ENCODE measurements at places on chromosomes 6 and 20. TPM values are rescaled to one million over a fixed set of nuclear protein-coding genes. Genes with fewer than 3 reads are reported as not detected.
A peak's percentile ranks its signal among the peaks of the same experiment; 100 is the strongest.

The TMC2 gene
- not detected for total RNA-seq

The GMPR gene
- 50.2 TPM for total RNA-seq

The MAK gene
- 0.21 TPM for total RNA-seq

The ZMYND8 gene
- total RNA-seq = 17.3 TPM

The PTGIS gene
- total RNA-seq = 27.7 TPM

The BPIFB2 gene
- total RNA-seq = 54.9 TPM

The CCM2L gene
- 9.7 TPM for total RNA-seq

The MEI4 gene
- 0.31 TPM for total RNA-seq

The TINAG gene
- total RNA-seq = not detected

The AURKA gene
- total RNA-seq = 8.8 TPM

DNA sequence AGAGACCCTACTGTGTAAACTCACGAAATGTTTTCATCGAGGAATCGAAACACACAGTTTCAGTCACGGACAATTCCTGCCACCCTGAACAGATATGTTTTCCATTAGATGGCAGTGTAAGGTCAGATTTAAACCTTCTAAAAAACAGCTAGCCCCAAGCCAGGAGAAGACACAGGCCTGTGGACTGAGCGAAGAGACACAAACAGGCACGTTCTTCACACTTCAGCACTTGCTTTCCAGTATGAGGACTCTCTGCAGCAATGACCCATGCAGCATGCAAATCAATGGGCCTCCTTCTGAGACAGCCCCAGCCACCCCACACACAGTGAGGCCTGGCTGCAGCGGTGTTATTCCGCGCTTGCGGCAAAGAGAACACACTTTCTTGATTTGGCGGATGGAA lies 31.9 kb downstream of the HUS1B start:
- peak; percentile 84 for DNase-seq

GRCh38 chr6:39327507-39327906 lies 5.0 kb upstream of the KCNK16 start:
- DNase-seq = no peak

GRCh38 chr20:55415567-55416142 lies 589.7 kb downstream of the CBLN4 start:
- peak; percentile 40 for DNase-seq

- no peak for DNase-seq
These were observed 1006.2 kb upstream of the CITED2 start for GRCh38 chr6:140380427-140381218.

GRCh38 chr20:4794846-4795245 lies 73.1 kb downstream of the PRND start:
- no peak for DNase-seq

DNA sequence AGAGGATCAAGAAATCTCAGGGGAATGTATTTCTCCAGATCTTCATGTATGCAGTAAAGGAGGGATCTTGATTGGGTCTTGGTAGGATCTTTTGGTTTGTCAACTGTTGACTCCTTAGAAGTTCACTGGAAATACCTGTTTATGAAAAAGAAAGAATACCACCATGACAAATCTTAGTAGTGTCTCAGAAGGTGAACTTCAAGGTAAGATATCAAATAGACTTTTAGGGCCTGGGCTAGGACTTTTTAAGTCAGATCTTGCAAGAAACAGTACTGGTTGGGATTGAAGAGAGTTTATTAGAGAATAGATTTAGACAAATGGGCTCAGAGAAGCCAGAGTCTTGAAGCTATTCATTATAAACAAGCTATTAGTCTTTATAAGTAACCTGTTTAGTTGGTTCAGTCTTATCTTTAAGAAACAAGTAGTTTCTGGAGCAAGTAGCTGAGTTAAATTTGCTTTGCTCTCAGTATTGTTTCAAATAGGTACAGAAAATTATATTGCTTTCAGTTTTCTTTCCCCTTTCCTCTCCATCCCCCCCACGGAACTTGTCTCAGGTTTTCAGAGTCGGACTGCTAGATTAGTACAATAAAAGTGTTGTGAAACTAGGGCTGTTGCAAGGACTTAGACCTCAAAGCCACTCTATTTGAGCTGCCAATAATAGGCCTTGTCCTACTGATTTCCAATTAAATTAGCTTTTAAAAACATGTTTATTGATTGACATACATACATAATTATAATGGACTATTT lies 529.1 kb upstream of the CITED2 start:
- no peak for DNase-seq

DNA sequence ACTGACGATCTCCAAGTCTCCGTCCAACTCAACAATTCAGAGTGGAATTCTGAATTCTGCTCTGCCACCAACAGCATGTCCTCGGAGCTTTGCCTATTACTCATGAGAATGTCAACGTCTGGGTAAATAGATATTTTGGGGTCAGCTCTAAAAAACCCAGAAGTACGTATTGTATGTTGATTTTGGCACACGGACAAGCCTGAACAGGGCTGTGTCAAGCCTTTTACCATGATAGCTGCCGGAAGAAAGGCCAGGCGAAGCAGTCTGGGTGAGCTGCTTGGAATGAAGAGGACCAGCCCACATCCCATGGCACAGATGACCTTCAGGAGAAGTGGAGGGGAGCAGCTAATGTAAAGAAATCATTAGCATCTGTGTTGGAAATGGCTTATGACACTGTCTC lies 88.0 kb upstream of the JAG1 start:
- DNase-seq = no peak

DNA sequence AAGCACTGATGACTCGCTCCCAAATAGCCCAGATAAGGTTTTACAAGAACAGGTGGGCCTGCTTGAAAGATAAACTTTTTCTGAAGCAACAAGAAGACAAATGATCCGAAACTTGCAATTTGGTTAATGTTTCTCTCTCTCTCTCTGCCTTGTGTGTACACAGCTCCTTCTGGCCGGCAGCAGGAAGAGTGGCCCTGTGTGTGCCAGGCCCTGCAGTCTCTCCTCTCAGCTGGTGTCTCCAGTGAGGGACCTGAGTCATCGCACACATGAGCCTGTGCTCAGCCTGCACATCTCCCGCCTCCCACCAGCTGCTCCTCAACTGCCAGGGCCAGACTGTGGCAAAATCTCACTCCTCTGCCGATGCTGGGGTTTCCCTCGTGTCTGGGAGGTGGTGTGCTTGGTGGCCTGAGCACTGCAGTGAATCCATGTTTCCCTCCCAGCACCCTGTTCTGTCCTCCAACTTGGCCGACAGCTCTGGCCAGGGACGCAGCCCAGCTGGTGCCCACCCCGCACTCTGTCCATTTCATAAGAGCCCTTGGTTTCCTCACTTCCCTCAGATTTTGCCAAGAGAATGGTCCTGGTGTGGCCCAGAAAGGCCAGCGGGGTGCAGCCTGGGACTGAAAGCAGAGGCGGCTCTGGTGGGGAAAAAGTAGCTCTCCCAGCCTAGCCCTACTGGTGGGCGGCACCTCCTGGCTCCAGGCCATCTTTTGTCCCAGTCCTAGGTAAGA lies 49.4 kb downstream of the ERMARD start:
- peak; percentile 75 for DNase-seq

GRCh38 chr20:61449916-61450315 lies 197.9 kb downstream of the CDH4 start:
- DNase-seq = no peak

- peak; percentile 6 for DNase-seq
These were observed 61.0 kb upstream of the NKAIN2 start for GRCh38 chr6:123742626-123743025.

DNA sequence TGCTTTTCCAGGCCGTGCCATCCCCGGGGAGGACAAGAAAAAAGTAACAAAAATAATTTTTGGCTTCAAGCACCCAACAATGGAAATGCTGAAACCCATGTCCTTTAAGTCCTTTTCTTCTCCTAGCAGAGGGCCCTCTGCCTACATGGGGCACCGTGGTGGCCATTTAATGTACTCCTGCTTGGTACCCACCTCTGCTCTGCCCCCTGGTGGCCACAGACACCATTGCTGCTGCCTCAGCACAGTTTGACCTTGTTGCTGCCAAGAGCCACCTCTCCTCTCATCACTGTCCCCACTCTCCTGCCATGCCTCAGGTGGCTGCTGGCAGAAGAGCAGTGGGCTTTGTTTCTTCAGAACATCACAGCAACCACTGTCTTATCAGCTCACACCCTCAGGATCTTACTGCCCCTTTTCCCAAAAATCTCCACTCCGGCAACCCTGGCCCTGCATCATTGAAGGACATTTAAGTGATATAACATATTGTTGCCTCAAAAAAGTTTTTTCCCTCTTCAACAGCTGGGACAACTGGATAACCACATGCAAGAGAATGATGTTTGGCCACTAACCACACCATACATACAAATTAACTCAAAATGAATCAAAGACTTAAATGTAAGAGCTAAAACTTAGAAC lies 12.9 kb upstream of the ARMC2 start:
- peak; percentile 88 for DNase-seq

- DNase-seq = no peak
These were observed 67.9 kb upstream of the ASF1A start for GRCh38 chr6:118826096-118826495.

DNA sequence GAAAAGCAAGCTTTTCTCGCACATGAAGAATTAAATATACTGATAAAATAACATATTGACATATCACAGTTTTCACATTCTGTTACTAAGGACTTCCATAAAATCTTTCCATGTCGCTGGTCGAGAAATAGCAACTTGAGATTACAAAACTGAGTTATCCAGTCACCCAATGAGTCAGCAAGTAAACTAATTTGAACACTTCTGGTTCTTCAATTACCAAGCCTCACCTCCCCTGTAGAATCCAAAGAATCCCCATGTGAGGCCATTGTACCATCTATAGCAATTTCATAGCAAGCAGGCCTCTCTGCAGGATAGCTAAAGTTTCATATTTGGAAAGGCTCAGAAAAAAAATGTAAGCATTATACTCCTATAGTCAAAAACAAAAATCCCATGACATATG lies 87.3 kb downstream of the PKHD1 start:
- no peak for DNase-seq

DNA sequence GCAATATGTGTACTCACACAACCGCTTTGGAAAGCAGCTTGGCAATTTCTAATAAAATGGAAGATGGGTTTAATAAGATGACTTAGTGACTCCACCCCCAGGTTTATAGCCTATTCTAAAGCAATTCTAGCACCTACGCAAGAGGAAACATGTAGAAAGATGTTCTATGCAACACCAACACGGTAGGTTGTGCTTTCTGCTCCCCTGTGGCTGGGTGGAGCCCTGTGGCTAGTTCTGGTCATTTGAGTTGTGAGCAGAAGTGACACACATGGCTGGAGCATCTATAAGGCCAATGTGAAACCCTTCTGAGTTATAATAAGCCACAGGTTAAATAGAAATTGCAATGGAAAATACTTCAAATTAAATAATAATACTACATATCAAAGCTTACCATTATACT lies 310.7 kb downstream of the CD83 start:
- no peak for DNase-seq

DNA sequence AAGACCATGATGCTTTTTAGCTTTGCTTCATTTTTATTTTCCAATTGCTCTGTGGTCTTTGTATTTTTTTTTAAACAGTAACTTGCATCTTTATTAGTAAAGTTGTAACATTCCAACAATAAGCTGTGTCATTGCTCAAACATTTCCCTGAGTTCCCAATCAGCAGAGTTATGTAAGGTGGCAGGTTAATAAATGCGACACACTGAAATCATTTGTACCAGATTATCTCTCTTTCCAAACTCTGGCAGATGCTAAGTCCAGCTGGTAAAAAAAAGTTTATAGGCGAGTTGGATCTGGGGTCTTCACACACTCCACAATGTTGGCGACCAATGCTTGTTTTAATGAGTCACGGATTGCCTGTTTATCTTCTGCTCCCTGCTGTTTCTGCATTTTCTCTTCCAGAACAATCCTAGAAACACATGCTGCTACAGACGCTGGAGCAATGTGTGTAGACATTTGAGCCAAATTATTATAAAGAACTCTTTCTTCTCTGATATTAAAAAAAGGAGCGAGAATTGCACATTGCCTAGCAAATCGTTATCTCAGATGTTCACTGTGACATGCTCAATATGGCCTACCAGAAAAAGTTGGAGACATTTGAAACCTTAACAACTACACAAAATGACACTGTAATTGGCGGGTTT lies 113.6 kb upstream of the IFNGR1 start:
- peak; percentile 63 for DNase-seq

- DNase-seq = no peak
These were observed 41.2 kb downstream of the RPP21 start for GRCh38 chr6:30386166-30386565.

- peak; percentile 95 for DNase-seq
These were observed 118.3 kb upstream of the SIRPA start for GRCh38 chr20:1776681-1777475.

DNA sequence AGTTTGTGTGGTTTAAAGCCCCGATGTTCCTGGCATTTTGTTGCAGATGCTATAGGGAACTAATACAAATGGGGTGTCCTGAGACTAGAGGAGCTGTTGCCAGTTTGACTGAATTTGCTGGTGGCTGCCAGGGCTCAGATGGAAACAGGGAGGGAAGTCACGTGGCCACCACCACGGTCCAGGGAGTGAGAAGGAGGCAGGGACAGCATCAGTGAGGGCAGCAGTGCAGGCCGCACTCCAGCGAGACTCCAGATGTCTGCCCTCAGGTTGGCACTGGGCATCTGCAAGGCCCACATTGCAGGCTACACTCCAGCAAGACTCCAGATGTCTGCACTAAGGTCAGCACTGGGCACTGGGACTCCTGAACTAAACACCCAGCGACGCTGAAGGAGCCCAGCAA lies 86.2 kb downstream of the RAMACL start:
- DNase-seq = no peak

DNA sequence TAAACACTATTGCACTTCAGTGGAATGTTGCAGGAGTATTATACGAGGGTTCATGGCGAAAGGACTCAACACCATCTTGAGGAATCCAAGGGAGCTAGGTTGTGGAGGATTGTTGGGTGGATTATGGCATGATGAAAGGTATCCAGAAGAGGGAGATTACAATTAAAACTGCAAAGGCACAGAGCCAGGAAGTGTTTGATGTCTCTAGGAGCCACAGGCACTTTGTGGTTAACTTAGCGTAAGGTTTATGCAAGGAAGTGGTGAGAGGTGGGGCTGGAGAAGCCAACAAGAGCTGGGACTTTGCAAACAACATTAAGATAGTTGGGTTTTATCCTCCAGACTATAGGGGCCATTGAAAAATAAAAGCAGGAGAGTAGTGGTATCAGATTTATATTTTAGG lies 86.6 kb upstream of the TPD52L1 start:
- no peak for DNase-seq

- DNase-seq = no peak
These were observed 8.4 kb upstream of the RNF182 start for GRCh38 chr6:13916230-13916944.

- DNase-seq = peak; percentile 75
These were observed at the start of gene ITPA for GRCh38 chr20:3209257-3209945. ITPA (plus strand) TSS chr20:3209498; CDS start chr20:3209552, 54 bp downstream.

DNA sequence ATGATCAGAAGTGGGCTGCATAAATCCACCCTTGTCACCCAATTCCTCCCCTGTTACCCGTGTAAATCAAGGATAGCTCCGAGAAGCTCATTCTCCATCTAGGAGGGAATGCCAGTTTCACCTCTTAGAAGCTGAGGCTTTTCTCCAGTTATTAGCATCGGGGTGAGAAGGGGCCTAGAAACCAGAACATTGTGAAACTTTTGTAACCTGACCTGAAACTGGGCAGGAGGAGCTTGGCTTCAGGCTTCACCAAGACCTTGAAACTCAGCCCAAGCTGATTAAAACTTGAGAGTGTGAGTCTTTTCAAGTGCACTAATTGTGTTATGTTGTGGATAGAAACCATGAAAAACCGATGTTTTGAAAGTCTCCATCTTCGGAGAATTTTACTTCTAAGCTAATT lies 103.1 kb downstream of the BMP2 start:
- DNase-seq = peak; percentile 5

GRCh38 chr6:144665932-144666450 lies 380.9 kb downstream of the UTRN start:
- no peak for DNase-seq

All from tongue (tissue), 3 donors.